ENCODE measurements at places on chromosomes 6 and 20.

GRCh38 chr6:18350271-18350670 lies 36.9 kb upstream of the RNF144B start:
- no peak for DNase-seq

DNA sequence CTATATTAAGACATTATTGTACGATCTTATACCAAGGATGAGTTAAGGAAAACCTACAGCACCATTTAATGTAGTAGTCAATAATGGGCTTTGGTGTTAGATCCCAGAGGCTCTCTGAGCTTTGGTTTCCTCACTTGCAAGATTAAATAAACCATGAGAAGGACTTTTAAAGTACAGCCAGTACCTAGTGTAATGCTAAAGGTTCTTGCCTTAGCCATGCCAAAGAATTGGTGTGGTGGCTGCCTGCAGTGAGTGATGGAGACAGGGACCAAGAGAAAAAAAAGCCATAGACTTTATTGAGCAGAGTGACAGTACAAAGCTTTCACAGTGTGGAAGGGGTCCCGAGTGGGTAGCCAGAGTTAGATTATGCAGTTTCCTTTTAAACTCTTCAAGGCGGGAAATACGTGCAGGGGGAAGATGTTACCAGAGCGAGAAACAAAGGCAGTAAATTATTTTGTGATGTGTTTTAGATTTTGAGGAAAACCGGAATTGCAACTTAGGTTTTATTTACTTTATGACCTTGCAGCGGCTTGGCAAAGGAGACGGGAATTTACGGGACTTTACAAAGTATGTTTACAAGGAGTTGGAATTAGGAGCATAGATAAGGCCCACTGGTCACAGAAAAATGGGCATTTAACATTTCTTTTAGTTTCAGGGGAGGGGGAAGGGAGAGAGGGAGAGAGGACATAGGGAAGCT lies 100.4 kb downstream of the MYO6 start:
- DNase-seq: no peak

DNA sequence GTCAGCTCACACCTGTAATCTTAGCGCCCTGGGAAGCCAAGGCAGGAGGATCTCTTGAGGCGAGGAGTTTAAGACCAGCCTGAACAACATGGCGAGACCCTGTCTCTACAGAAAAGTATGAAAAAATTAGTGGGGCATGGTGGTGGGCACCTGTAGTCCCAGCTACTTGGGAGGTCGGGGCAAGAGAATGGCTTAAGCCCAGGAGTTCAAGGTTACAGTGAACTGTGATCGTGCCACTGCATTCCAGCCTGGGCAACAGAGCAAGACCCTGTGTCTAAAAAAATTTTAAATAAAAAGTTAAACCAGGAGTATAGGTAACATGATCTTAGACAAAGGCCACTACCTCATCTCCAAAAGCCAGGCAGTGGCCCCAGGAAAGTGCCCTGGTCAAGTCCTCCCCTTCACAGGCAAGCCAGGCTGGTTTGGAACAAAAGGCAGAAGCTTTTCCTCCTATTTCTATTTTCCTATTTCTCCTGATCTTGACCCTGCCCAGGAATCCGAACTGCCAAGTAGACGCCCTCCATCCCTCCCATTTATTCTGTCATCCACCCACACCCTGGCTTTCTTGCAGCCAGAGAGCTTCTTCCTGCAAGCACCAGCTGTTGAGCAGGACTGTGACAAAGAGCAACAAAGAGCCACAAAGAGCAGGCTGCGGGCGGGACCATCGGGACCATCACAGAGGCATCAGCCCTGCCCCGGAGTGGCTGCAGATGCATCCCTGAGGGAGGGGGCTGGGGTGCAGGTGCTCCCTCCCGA lies 149.9 kb upstream of the AFDN start:
- DNase-seq: no peak

DNA sequence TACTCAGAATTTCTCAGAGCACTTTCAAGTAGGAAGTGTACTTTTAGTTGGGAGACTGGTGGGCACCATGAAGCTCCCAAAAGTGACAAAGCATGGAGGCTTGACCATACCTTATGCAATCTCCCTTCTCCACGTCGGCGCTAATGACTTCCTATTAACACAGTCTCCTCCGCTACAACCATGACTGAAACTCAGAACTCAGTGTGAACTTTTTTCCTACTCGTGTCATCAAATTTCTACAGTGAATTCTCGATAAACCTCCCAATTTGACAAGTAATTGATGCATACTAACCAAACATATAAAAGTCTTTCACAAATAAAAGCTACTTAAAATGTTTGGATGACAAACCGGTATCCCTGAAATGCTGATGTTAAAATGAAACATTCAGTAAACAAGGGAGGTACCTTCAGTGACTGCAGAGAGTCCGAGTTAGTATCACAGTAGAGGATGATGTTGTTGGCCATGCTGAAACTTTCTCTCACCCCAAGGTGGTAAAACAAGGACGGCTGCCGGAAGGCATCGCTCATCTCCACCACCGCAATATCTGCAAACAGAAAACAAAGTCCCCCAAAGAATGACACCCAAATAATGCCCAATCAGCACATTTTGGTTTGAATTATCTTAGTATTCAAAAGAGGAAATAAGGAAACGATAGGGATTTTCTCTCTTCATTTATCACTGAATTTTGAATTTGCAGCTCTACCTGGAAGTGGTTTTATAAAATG lies 72.1 kb downstream of the MAP3K5 start:
- DNase-seq: peak; percentile 70

DNA sequence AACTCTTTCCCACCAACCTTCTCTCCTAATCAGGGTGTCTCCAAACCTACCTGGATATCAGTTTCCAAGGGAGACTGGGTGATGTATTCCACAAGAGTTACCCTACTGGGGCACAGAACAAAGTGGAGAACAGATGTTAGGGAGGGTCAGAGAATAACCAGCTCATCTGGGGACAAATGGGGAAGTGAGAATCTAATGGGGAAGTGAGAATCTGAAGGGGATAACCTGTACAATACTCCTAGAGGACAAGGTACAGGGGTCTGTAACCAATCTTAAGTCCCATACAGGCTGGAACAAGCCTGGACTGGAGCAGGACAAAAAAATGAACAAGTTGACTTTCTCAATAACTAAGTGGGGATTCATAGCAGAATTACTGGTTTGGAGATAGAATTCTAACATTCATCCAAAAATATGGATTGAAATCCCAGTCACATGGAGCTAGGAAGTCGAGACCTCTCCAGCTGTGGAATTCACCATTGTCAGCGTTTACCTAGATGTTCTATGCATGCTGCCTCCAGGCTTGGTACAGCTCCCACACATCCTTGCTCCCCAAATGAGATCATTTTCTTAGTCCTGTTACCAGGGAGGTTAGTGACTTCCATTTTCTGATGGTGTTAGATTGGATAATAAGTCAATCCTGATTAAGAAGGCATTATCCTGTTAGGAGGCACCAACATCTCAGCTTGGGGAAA lies 214.8 kb upstream of the MOCS1 start:
- peak; percentile 40 for DNase-seq

DNA sequence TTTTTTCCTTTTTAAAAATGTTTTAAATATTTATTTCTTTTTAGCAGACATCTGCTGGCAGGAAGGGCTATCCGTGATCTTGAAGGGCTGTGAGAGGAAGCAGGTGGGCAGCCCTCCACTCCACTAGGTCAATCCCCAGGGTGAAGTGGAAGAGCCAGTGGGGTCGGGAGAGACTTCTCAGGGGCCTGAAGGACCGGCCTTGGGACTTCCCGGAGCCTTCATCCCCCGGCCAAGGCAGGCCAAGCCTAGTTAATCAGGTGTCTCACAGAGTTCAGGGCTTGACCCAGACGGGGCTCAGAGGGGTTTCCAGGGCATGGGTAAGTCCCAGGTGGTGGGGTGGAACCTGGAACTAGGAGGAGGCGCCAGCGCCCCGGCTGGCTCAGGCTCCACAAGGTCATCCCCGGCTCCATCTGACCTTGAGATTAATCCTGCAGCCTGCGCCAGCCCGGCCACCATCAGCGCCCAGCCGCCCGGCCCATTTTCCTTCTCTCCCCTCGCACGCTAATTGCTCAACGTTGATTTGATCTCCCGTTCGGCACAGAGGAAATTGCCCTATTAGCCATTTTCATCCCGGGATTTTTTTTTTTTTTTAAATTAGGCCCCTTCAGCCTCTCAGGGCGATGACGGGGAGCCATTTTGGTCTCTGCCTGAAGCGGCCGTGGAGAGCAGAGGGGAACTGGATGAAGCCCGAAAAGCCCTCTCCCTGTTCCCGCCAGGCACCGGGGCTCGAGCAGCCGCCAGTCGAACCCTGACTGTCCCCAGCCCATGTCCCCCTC lies 44.4 kb downstream of the MDFI start:
- no peak for DNase-seq

- no peak for DNase-seq
Observed at GRCh38 chr6:2844008-2844407, 2.3 kb upstream of the SERPINB1 start.

- DNase-seq: no peak
Observed at GRCh38 chr6:156167625-156168071, 609.5 kb upstream of the ARID1B start.

DNA sequence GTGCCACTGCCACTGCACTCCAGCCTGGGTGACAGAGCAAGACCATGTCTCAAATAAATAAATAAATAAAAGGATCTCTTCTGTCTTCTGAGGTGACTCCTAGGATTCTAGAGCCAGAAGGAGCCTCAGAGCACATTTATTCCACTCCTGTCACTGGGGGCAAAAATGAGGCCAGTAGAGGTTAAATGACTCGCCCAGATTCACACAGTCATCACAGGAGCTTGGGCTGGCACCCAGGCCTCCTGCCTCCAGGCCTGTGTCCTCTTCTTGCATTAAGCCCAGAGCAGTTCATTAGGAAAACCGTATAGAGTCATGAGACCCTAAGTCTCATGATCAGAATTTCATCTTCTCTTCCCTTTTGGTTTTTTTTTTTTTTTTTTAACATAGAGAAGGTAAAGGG lies 243.3 kb downstream of the NRN1 start:
- DNase-seq: no peak

- DNase-seq: no peak
Observed at GRCh38 chr6:3001773-3002293, 2.1 kb downstream of the NQO2 start.

GRCh38 chr6:11923621-11924020 lies 88.5 kb upstream of the HIVEP1 start:
- no peak for DNase-seq

DNA sequence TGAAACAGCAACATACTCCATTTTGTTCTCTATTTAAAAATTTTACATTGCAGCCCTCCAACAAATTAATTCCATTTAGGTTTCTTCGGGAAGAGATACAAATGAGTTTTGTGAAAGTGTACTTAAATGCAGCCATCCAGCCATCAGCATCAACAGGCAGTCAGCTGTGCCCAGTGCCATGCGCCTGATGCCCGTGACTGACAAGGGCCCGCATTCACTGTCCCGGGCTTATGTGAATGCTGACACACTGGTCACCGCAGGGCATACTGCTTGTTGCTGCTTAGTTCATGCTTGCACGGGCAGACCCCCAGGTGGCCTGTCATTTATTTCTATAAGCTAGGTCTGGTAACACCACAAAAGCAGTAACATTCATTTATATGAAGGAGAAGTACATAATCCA lies 224.9 kb upstream of the QKI start:
- DNase-seq: no peak

Measured in GM12864 (cell line).